Lung (tissue), 17 donors: ENCODE measurements at places on chromosomes 4 and X.

- no peak for DNase-seq
These were observed 22.3 kb downstream of the AMOT start for GRCh38 chrX:112818114-112819007.

GRCh38 chr4:85728464-85728863 is 253.5 kb downstream of the ARHGAP24 start:
- DNase-seq = no peak

DNA sequence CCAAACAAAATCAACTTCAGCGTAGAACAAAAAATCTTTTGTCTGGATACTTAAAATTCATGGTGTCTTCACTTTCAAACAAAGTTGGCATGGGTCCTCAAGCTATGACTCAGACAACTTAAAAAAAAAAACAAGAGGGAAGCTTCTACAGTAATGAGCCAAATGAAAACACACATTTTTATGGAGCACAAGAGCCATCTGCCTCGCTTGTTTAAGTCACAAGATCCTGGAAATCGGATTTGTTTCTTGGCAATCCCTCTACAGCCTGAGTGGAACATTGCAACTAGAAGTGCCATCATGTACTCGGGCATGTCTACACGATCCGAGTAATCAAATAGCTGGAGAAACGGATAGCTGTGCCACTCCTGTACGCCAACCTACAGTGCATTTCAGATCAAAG is 22.6 kb downstream of the LAMP2 start:
- no peak for DNase-seq

- DNase-seq = no peak
These were observed 562.3 kb upstream of the DIPK2B start for GRCh38 chrX:45762699-45763647.

- no peak for DNase-seq
These were observed 119.4 kb upstream of the DMD start for GRCh38 chrX:33330798-33331197.

- DNase-seq = no peak
These were observed 154.7 kb downstream of the GATB start for GRCh38 chr4:151606061-151606460.

DNA sequence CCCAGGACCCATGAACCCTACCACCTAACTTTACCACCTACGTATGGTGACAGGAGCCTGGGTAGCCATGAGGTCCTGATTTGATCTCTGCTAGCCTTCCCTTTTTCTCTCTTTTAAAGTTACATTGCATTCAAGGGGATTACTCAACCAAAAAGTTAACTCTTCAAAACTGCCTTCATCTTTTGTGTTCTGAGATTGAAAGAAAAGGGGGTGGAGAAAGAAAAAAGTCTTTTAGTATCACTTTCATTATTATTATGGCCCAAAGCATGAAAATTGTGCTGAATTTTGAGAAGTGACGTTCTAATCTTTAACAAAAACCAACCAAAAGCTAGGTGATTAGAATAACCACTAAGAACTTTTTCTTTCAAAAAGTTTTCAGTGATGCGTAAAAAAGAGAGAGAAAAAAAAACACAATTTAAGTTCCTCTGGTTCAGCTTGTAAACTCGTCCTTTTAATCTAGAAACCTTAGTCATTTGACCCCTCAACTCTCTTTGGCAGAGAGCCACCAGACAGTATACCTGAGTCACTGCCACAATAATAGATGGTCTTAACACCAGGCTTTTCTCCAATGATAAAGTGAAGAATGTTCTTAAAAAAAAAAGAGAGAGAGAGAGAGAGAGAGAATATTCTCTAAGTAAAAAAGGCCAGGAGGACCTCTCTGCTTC is 347.4 kb upstream of the FGF13 start:
- DNase-seq = no peak
